ENCODE measurements at places on chromosomes 11 and 22.
A peak's percentile ranks its signal among the peaks of the same experiment; 100 is the strongest.

- DNase-seq = no peak
These were observed 3.9 kb downstream of the TMEM134 start for GRCh38 chr11:67465189-67465510.

- DNase-seq = no peak
These were observed 71.2 kb downstream of the MAML2 start for GRCh38 chr11:96271777-96272176.

GRCh38 chr11:58837707-58838388 lies 6.7 kb downstream of the GLYATL2 start:
- no peak for DNase-seq

GRCh38 chr22:32676191-32676590 lies 125.3 kb upstream of the TIMP3 start:
- no peak for DNase-seq

GRCh38 chr22:37230673-37231405 lies 13.2 kb downstream of the RAC2 start:
- DNase-seq = peak; percentile 62

- no peak for DNase-seq
These were observed 71.2 kb downstream of the KIRREL3 start for GRCh38 chr11:126929179-126930061.

DNA sequence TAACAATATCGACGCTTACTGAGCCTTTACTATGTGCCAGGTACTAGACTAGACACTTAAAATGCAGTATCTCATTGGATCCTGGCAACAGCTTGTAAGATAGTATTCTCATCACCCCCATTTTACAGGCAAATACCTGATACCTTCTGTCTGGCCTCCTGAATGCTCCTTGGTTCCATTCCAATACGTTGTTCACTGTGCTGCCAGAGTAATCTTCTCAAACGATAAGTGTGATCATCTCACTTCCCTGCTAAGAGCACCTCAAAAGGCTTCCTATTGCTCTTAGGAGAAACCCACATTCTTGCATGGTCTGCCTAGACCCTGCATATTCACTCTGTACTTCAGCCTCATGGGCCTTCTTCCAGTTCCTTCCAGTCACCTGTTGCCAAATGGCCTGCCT lies 1.3 kb upstream of the NRIP3 start:
- no peak for DNase-seq

GRCh38 chr22:28795932-28796856 lies 4.2 kb downstream of the XBP1 start:
- no peak for DNase-seq

DNA sequence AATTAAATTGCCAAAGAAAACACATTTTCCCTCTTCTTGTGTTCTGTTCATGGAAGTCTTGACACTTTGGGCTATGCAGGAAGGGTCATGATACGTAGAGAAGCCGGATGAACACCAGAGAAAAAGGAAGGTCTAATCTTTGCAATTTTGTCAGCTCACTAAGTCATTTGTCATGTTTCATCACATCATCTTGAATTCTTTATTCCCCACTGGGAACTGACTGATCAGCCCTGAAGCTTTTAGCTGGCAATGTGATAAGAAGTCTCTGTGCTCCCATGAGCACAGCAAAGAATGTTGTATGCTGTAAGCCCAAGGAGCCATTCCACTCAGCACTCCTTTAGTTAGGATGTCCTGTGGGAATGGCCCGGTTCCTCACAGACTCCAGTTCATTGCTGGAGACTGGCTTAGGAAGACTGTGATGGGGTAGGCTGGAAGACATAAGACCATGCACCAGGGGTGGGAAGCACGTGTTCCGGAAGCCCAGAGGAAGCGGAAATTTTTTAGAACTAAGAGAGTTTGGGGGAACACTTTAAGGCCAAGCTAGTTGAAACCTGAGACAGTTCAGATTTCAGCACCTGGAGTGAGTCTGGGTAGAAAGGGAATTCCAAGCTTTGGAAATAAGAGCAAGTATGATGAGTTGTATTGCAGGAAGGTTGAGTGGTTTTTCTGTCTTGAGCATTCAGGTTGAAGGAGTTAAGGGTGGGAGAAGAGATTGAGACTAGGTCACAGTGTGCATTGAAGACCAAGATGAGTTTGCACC lies 306.7 kb upstream of the MTNR1B start:
- no peak for DNase-seq

DNA sequence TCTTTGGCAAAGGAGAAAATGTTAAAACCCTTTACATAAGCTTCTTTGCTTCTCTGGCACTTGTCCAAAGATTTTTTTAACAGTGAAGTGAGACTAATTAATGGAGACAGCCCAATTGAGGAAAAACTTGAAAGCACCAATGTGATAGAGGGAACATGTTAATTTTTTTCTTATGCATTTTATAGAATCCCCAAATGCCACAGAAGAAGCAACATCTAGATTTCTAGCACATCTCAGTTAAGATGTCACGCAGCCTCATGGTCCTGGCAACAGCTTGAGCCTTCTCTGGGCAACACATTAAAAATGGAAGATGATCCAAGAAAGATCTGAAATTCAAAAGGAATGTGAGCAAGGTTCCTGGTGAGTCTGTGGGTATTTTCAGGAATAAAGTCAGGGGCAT lies 48.5 kb downstream of the PACSIN2 start:
- no peak for DNase-seq

- no peak for DNase-seq
These were observed 49.0 kb downstream of the RPUSD4 start for GRCh38 chr11:126162306-126163030.

DNA sequence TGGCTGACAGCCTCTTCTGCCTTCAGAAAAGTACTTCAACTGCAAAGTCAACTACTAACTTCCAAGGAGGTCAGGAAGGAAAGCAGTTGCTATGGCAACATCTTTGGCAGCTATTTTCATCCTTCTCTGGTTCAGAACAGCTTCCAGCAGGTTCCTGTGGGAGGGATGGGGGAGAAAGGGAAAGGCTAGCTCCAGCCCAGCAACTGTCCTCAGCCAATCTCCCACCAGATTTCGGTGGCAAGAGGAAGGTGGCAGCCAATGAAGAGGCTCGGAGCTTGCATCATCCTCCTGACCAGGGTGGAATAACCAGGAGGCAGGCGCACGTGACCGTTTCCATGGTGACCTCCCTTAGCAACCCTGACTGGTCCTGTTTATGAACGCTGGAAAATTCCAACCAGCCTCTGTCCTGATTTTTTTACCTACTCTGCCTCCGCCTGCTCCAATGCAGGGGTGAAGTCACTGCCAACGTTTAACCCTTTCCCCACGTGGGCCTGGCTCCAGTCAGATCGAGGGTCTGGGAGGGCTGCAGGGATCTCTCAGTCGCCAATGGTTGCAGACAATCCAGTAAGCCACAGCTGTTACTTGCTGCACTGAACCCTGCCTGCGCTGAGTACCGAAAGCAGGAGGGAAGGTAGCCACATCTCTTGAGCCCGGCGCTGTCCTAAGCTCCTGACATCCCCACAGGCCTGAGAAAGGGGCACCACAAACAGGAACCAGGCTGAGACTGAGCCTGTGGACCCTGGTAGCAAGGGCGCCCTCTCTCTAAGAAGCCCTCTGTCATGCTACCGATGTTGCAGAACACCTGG lies 11.2 kb upstream of the MALAT1 start:
- no peak for DNase-seq

DNA sequence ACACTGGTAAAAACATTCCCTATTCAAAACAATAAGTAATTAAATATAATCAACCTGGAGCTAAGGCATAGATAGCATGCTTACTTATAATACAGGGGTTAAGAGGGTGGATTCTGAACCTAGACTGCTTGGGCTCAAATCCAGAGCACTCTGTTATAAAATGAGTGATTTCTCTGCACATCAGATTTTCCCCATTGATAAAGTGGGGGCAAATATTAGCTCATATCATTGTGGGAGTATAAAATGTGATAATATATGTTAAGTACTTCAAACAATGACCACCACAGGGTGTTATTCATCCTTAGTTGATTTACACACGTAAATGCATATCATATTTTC lies 139.4 kb downstream of the LUZP2 start:
- DNase-seq = no peak

- DNase-seq = no peak
These were observed 17.0 kb downstream of the ARRB1 start for GRCh38 chr11:75334402-75334891.

Measured in stimulated activated effector memory CD8-positive, alpha-beta T cell treated with anti-CD3 and anti-CD28 coated beads, Interleukin-12 subunit alpha, Interleukin-12 subunit beta, amount 100 ng/mL, for 72 hours (primary cell).